ENCODE measurements at places on chromosomes 2 and 18.

DNA sequence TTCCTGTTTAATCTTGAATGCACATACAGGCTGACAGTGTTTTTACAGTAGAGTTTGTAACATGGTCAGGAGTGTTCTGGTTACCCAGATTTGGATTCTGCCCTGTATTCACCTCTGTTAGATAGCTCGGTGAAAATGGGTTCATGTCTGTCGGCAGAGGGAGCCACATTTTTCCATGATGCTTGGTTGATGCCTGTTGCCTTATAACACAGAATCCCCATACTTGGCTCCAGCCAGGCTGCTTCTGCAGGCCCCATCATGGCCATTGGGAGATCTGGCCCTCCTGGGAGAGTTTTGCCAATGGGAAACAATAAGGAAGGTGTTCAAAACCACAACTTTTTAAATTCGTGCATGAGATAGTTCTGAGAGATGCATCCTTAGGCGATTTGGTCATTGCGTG lies 78.1 kb downstream of the WDSUB1 start:
- no peak for DNase-seq

DNA sequence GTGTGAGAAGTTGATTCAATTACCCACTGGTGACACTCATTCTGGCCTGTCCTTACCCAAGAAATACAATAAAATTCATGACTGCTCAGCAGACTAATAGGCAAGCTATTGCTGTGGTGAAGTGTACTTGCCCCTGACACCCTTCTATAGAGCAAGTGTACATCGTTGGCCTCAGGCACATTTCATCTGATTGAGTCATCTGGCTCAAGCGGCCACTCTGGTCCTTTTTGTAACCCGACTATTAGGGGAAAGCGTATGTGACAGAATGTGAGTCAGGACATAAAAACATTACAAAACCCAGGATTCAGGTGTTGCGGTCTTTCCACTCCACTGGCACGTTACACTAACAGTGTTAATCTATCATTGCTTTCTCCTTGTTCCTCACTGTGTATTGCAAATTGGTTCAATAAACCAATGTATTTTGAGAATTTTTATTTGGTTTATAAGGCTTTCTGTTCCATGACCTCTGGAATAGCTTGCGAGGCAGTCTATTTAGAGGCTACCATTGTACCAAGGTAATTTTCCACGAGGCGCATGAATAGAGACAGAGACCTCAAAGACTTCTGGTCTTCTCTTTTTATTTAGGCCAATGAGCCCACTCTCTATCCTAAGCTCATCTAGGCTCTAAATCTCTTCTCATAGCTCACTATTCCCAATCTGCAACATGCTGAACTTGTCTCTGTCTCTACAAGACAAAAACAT lies 10.2 kb upstream of the TTC32 start:
- DNase-seq, result no peak

GRCh38 chr18:13538630-13539029 lies 187.7 kb downstream of the FAM210A start:
- no peak for DNase-seq

GRCh38 chr2:620004-620403 lies 57.2 kb downstream of the TMEM18 start:
- DNase-seq, result no peak

DNA sequence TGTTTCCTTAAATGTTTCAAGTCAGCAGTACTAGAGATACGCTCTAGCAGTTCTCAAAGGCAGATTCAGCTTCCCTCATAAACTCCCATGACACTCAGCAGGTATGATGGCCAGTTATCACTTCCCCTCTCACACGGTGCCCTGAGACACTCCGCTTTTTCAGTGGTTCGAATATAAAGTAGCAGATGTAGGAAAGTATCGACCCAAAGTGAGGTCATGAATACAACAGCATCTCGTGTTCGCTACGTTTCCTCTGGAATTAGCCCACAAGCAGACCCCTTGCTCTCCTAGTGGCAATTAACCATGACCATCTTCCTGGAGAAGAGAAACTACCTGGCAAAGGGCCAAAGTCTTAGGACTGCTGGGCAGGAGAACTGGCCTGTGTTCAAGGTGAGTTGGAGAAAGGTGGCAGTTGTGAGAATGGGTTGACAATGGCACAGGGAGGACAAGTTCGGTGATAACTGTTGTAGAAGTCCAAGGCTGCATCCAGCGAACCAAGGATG lies 9.3 kb upstream of the AGBL5 start:
- DNase-seq, result no peak

DNA sequence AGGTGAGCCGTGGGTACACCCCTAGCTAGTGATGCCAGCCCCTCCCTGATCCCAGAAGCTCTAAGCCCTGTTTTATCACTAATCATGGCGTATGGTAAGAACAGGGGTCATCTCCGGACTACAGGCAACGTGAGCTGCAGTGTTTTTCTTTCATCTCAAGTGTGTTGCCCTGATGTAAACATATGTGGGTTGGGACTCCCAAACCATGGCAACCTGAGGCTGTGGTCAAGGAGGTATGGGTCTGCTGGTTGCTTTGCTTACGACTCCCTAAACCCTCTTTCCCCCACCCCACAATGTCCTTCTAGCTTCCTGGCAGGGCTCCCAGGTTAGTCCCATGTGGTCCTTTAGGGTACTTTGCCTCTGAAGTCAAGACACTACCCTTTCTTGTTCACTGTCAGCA lies 53.6 kb upstream of the AFF3 start:
- no peak for DNase-seq

DNA sequence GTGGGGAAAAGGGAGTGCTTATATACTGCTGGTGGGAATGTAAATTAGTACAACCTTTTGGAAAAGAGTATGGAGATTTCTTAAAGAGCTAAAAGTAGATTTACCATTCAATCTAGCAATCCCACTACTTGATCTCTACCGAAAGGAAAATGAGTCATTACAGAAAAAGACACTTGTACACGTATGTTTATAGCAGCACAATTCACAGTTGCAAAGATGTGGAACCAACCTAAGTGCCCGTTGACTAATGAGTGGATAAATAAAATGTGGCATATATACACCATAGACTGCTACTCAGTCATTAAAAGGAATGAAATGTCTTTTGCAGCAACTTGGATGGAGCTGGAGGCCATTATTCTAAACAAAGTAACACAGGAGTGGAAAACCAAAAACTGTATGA lies 29.5 kb downstream of the FLACC1 start:
- DNase-seq, result no peak
